ENCODE measurements at places on chromosomes 5 and 9. TPM values are rescaled to one million over a fixed set of nuclear protein-coding genes. Genes with fewer than 3 reads are reported as not detected.

- no peaks in the 10 kb centered on the region for H3K27me3 ChIP-seq
- DNase-seq: no peak
- no peak overlapping the region for H3K27ac ChIP-seq
- no peaks in the 10 kb centered on the region for H3K36me3 ChIP-seq
- H3K4me1 ChIP-seq: peaks cover 5% of the 10 kb centered on the region
Observed at GRCh38 chr5:167049771-167050567, 1241.5 kb upstream of the WWC1 start.

GRCh38 chr5:75603821-75604220, 7.4 kb upstream of the ANKDD1B start:
- peaks cover 16% of the 10 kb centered on the region for H3K36me3 ChIP-seq
- no peaks in the 10 kb centered on the region for H3K27me3 ChIP-seq
- H3K4me1 ChIP-seq: no peaks in the 10 kb centered on the region
- H3K4me3 ChIP-seq: no peak overlapping the region
- no peak overlapping the region for H3K27ac ChIP-seq

DNA sequence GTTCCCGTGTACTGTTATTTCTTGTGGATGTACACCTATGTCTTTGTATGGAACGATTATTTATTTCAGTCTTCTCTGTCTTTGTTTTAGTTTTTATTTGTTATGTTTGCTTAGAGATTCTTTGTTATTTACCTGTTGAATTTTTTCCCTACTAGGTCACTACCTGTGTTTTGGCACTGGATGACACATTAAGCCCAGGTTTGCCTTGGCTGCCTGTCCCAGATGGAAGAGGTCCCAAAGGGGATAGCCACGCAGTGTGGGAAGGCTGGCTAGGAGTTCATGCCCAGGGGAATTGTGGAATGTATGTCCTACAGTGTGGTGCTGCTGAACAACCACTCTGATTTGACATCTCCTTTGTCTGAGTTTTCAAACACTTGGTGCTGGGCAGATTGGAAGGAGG, 15.6 kb upstream of the SLC36A2 start:
- no peak overlapping the region for H3K4me3 ChIP-seq
- DNase-seq: no peak
- H3K27ac ChIP-seq: no peak overlapping the region
- H3K27me3 ChIP-seq: no peaks in the 10 kb centered on the region
- H3K4me1 ChIP-seq: no peaks in the 10 kb centered on the region

- no peaks in the 10 kb centered on the region for H3K36me3 ChIP-seq
- DNase-seq: no peak
- H3K4me3 ChIP-seq: no peak overlapping the region
- H3K27ac ChIP-seq: no peak overlapping the region
Observed at GRCh38 chr9:135184181-135185053, 96.9 kb downstream of the OLFM1 start.

- no peak for DNase-seq
- peaks cover 26% of the 10 kb centered on the region for H3K4me1 ChIP-seq
- H3K4me3 ChIP-seq: no peak overlapping the region
- peaks cover 28% of the 10 kb centered on the region for H3K27me3 ChIP-seq
- H3K27ac ChIP-seq: no peak overlapping the region
Observed at GRCh38 chr9:134704498-134704897, 62.9 kb downstream of the COL5A1 start.

DNA sequence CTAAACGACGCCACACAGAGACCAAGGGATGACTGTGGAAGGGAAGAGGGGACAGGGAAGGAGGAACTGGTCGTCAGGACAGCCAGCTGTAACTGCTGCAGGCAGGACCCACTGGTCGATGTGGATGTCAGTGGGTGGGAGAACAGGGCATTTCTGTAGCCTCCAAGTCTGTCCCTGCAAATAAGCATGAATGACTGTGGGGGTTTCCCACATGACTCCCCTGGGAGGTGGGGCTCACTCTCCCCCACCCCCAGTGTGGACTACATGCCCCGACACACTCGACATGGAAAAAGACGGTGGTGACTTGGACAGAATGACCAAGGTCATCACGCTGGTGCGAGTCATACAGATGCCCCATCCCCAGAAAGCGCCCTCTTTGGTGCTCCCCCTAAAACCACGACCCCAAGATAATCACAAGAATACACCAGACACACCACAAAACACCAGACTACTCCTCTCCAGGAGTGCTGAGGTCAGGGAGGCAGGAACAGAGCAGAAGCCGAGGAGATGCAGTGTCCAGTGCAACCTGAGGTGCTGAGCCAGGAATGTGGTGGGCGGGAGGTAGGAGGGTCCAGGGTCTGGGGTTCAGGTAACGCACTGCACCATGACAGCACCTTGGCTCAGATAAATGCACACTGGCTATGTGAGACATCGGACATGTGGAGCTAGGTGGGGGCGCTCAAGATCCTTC, 64.9 kb downstream of the SECISBP2 start:
- H3K27ac ChIP-seq: no peak overlapping the region
- no peak overlapping the region for H3K4me3 ChIP-seq
- H3K27me3 ChIP-seq: no peaks in the 10 kb centered on the region
- peaks cover 21% of the 10 kb centered on the region for H3K4me1 ChIP-seq

- H3K27ac ChIP-seq: no peak overlapping the region
- no peaks in the 10 kb centered on the region for H3K36me3 ChIP-seq
- no peak for DNase-seq
- H3K27me3 ChIP-seq: no peaks in the 10 kb centered on the region
- no peak overlapping the region for H3K4me3 ChIP-seq
Observed at GRCh38 chr5:83688281-83688680, 32.4 kb downstream of the HAPLN1 start.

GRCh38 chr9:129432297-129433154, 188.4 kb downstream of the C9orf50 start:
- peaks cover 13% of the 10 kb centered on the region for H3K4me1 ChIP-seq
- H3K27me3 ChIP-seq: no peaks in the 10 kb centered on the region
- DNase-seq: no peak
- H3K36me3 ChIP-seq: no peaks in the 10 kb centered on the region
- H3K4me3 ChIP-seq: no peak overlapping the region

- no peak overlapping the region for H3K4me3 ChIP-seq
- no peaks in the 10 kb centered on the region for H3K4me1 ChIP-seq
- DNase-seq: no peak
- no peak overlapping the region for H3K27ac ChIP-seq
- no peaks in the 10 kb centered on the region for H3K36me3 ChIP-seq
Observed at GRCh38 chr9:102049586-102050246, 311.3 kb upstream of the GRIN3A start.

- no peaks in the 10 kb centered on the region for H3K27me3 ChIP-seq
- DNase-seq: no peak
- no peak overlapping the region for H3K27ac ChIP-seq
- H3K36me3 ChIP-seq: no peaks in the 10 kb centered on the region
- no peaks in the 10 kb centered on the region for H3K4me1 ChIP-seq
Observed at GRCh38 chr9:73468716-73469115, 317.1 kb downstream of the ANXA1 start.

GRCh38 chr9:138114501-138115245, 237.1 kb downstream of the CACNA1B start:
- H3K4me3 ChIP-seq: no peak overlapping the region
- DNase-seq: no peak
- H3K36me3 ChIP-seq: no peaks in the 10 kb centered on the region
- peaks cover 15% of the 10 kb centered on the region for H3K27me3 ChIP-seq
- no peaks in the 10 kb centered on the region for H3K4me1 ChIP-seq

- H3K27me3 ChIP-seq: no peaks in the 10 kb centered on the region
- H3K4me1 ChIP-seq: no peaks in the 10 kb centered on the region
- DNase-seq: no peak
- no peak overlapping the region for H3K4me3 ChIP-seq
Observed at GRCh38 chr5:8538821-8539220, 669.9 kb downstream of the MTRR start.

GRCh38 chr9:70119786-70120185, 76.1 kb downstream of the MAMDC2 start:
- no peaks in the 10 kb centered on the region for H3K27me3 ChIP-seq
- DNase-seq: no peak
- no peak overlapping the region for H3K27ac ChIP-seq
- H3K4me3 ChIP-seq: no peak overlapping the region

GRCh38 chr5:59813761-59814536, 79.6 kb downstream of the PDE4D start:
- no peaks in the 10 kb centered on the region for H3K36me3 ChIP-seq
- no peak overlapping the region for H3K27ac ChIP-seq
- no peak for DNase-seq
- H3K4me3 ChIP-seq: no peak overlapping the region
- H3K4me1 ChIP-seq: peaks cover 4% of the 10 kb centered on the region

- no peaks in the 10 kb centered on the region for H3K27me3 ChIP-seq
- H3K4me1 ChIP-seq: no peaks in the 10 kb centered on the region
- no peak overlapping the region for H3K27ac ChIP-seq
- H3K4me3 ChIP-seq: no peak overlapping the region
- no peak for DNase-seq
Observed at GRCh38 chr9:105510024-105510423, 47.9 kb upstream of the FKTN start.

The RALGPS1 gene
- 86.7 TPM for total RNA-seq

The LCNL1 gene
- total RNA-seq: not detected

The SEC61B gene
- 82.9 TPM for total RNA-seq

The IFNK gene
- not detected for total RNA-seq

The ARHGEF28 gene
- 31.5 TPM for total RNA-seq

The SAXO1 gene
- total RNA-seq: 0.05 TPM

The SNX30 gene
- total RNA-seq: 15.4 TPM

The ADAM19 gene
- 2.6 TPM for total RNA-seq

The IL5 gene
- total RNA-seq: not detected

The PCDHB12 gene
- 0.83 TPM for total RNA-seq

Data from suprapubic skin (tissue), 4 donors.